Hematopoietic multipotent progenitor cell treated with erythropoietin and hydrocortisone succinate and interleukin-3 and kit ligand, for 4 days (in vitro differentiated cells): ENCODE measurements at places on chromosomes 11 and 22.
A peak's percentile ranks its signal among the peaks of the same experiment; 100 is the strongest.

GRCh38 chr11:76888989-76889388 lies 28.3 kb downstream of the ACER3 start:
- DNase-seq, result peak; percentile 70

- no peak for DNase-seq
Measured at GRCh38 chr22:18042685-18043084, 18.3 kb upstream of the MICAL3 start.

DNA sequence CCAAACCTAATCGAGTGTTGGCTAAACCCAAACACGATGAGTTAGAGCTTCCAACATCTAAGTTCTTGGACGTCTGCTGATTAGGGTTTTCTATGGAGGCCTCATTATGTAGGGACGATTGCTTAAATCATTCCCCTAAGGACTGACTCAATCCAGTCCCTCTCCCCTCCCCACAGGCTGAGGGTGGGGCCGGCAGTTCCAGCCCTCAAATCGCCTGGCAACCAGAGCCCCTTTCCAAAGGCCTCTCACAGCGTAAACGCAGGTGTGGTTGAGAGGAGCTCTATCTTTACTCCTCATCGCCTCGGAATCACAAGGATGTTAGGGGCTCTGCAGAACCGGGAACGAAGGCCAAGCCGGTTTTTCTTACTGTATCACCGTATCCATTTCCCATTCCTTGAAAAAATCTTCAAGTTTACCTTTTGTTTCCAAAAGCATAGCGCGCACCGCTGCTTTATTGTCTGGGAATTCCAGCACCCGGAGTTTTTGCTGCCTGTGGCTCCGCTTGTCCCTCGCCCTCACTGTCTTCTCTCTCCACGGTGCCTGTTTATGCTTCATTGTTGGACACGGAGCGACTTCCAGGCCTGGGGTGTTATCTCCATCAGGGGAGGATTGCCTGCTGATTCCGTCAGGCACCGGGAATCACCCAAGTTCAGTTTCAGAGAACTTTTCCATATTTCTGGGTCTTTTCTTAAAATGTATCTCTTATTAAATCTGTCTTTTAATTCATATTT lies 13.8 kb upstream of the IFITM3 start:
- DNase-seq, result no peak

DNA sequence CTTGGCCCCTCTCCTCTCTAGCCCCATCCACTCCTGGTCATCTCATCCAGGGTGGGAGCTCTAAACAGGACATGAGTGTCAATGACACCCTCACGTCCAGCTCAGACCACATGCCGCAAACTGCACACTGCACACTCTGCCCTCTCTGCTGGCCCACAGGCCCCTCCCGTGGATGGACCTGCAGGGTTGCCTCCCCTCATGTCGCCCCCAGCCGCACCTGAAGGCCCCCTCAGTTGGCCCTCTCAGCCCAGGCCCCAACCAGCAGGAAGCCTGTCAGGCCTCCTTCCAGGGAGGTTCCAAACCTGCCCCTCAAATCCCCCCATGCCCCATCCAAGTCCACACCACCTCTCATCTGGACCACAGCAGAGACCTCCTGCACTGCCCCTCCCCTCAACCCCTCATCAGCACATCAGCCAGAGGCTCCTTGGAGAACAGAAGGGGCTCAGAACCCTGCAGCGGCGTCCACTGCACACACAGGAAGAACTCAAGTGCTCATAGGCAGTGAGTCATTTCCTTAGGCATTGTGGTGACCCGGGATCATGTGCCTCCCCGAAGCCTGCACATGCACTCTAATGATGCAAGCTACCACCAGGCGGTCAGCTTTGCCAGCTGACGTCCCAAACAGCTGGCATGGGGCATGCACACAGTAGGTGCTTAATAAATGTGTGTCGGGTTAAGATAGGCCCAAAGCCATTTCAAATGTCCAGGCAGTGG lies 12.9 kb upstream of the CDKN1C start:
- peak; percentile 91 for DNase-seq

DNA sequence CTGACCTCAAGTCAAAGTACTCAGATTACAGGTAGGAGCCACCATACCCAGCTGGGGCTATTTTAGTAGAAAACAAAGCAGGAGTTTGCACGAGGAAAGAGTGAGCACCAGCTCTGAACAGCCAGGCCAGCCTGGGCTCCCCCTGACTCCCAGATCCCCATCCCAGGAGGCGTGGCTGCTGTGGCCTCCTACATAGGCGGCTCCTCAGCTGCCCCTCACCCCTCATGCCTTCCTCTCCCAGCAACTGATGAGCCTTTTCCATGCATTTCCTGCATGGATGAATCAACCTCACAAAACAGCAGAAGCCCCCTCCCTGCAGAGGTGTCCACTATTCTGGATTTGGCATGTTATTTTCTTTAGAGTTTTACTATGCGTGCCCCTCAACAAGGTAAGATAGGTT lies 10.5 kb upstream of the FLRT1 start:
- no peak for DNase-seq

- no peak for DNase-seq
Measured at GRCh38 chr22:48704335-48704734, 1123.3 kb downstream of the BRD1 start.

- DNase-seq, result no peak
Measured at GRCh38 chr11:44963948-44964347, 13.3 kb upstream of the TP53I11 start.

DNA sequence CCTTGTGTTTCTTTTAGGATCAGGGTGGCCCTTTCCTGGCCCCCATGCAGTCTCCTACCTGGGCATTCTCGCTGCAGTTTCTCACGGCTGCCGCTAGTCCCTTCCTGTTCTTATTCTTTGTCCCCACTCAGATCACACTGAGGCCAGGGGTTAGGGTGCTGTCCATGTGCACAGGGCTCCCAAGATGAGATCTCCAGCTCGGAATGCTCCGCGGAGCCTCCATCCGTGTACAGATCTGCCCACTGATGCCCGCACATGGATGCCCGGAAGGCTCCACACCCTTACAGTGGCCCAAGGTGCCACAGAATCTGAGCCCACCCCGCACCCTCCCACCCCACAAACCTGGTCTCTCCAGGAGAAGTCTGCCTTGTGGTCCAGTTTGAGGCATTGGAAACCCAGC lies 457.3 kb downstream of the TBC1D22A start:
- DNase-seq, result no peak

- no peak for DNase-seq
Measured at GRCh38 chr22:45254388-45254787, 13.7 kb upstream of the KIAA0930 start.

- peak; percentile 21 for DNase-seq
Measured at GRCh38 chr22:43319661-43320486, 23.3 kb downstream of the SCUBE1 start.

DNA sequence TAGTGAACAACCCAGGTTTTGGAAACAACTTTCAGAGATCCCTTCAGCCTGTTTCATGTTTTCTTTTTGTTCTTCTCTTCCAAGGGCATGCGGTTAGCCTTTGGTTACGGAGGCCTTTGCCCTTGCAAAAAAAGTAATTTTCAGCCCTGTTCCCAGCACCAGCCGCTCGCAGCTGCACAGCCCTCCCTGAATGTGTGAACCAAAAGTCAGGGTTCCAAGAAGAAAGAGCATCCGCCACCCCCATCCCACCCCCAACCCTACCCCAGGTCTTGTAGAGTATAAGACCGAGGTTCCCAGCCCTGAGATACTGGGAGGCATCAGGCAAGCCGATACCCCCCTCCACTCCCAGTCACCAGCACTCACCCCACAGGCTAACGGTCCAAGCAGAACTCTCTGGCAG lies 56.4 kb downstream of the IGLL1 start:
- DNase-seq, result no peak

- DNase-seq, result no peak
Measured at GRCh38 chr11:26109658-26110368, 222.1 kb upstream of the ANO3 start.

GRCh38 chr11:34633990-34634693 lies 13.2 kb downstream of the EHF start:
- peak; percentile 70 for DNase-seq

- peak; percentile 95 for DNase-seq
Measured at GRCh38 chr22:30183861-30184278, 62.7 kb downstream of the LIF start.

- DNase-seq, result peak; percentile 32
Measured at GRCh38 chr22:27420817-27421361, 380.7 kb downstream of the MN1 start.

- DNase-seq, result no peak
Measured at GRCh38 chr11:5550440-5551095, 2.2 kb upstream of the OR52H1 start.

DNA sequence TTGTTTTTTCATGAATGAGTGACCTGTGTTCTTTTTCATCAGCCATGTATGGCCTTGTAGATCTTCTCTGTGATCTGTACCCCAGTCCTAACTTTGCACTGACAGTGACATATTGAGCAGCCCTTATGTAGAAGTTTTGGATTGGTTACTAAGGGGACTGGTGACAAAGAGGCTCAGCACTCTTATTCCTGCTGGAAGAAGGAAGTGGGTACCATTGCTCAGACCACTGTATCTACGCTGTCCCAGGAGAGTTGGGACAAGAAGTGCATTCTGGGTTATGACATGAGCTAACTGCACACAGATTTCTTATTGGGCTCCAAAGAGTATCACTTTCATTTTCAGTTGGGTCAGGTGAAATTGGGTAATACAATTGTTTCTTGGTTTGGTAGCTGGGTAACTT lies 107.8 kb upstream of the RASSF10 start:
- DNase-seq, result no peak

- DNase-seq, result no peak
Measured at GRCh38 chr11:118581057-118581456, 8.8 kb downstream of the ARCN1 start.

GRCh38 chr11:124667601-124668000 lies 5.9 kb downstream of the SIAE start:
- DNase-seq, result no peak

DNA sequence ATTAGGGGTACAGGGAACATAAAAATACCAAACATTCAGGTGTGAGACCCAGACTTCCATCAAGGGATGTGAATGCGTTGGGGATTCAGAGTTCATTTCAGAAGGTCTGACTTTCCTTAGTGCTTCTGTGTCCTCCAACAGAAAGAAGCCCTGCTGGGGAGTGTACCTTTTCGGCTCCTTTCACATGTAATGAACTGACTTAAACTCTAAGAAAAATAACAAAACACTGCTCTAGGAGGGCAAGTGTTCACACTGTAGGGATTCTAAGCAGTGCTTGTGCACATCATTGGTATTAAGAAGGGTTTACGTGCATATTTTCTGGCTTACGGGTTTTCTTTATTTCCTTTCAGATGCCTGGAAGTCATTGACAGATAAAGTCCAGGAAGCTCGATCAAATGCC lies 15.7 kb upstream of the TTC36 start:
- no peak for DNase-seq

DNA sequence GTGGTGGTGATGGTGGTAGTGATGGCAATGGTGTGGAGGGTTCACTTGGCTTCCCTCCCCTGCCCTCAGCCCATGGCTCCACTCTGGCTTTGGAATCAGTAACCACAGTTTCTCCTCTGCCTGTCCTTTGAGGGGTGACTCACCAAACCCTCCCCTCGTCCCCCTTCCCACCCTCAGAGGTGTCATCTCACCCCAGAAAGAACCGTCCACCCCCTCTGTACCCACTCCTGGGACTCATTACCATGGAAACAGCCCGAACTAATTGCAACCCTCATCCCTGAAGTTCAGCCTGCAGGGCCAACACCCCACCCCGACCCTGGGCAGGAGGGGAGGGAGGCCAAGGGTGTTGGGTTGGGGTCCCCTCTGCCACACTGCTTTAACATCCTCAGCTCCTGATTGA lies 26.6 kb downstream of the PHLDB1 start:
- no peak for DNase-seq
